ENCODE measurements at places on chromosomes 2 and 18.

DNA sequence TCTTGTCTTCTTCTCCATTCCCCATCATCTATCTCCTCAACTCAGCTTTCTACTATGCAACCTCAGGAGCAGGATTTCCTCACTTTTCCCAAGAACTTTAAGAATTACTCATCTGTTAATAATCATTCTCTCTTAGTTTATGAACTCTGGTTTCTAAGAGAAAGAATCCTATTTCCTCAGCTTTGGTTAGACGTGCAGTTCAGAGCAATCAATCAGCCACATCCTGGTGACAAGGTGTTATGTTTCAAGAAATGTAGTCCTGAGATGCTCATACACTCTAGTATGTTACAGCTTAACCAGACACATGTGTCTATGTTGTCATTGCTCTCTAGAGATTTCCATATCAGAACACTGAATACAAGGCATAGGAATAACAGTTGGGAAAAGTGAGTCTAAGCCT is 277.9 kb downstream of the MBD2 start:
- DNase-seq, result no peak

DNA sequence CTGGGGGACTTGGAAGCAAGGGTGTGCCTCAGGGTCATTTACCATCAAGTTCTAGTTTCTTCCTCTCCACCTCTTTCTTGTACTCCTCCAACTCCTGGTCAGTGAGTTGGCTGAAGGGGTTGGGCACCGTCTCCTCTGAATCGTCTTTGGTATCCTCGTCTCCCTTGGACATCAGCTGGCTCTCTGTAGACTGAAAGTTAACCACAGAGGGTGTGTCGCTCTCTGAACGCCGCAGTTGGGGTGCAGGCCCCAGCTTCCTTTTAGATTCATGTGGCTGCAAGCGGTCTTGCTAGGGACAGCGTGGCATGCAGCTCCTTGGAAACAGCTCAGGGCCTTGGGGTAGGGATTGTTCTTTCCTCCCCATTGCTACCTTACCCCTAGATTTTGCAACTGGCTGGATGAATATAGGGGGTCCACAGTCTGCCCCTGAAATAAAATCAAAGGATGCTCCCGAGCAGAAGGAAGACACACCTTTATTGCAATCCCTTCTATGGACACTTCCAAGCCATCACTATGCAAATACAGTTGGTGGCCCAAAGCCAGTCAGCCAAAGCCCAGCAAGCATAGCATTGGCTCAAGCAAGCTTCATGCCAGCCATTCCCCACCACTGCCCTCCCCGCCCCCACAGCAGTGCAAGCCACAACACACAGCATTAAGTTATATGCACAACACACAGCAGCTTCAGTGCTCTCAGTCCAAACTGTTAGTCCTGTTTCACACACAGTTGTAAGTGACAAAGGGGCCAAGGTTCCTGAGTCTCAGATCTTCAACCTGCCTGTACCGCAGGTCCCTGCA is 93.2 kb downstream of the ADD2 start:
- no peak for DNase-seq

DNA sequence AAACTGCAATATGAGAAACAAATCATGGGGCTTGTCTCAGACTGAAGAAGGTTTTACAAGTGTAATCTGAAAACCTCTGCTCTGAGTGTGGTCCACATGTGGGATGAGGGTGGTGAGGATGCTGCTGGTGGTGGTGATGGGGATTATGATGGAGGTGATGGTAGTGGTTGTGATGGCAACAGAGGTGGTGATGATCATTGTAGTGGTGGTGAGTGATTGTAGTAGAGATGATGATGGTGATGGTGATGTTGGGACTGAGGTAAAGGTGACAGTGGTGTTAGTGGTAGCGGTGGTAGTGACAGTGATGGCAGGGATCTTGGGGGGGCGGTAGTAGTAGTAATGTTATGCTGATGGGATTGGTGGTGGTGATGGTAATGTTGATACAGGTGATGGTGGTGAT is 217.8 kb downstream of the ANAPC1 start:
- DNase-seq, result no peak

DNA sequence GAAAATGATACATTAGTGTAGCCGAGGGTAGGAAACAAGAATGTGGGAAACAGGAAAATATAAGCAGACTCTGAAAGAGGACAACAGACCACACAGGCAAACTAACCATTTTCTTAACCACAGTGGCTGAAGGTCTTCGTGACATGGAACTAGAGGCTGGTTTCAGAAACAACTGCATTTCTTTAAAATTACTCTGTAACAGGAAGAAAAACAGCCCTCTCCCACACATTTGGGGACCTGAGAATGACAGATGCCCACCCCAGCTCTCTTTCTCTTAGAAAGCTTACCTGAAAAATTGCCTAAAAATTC is 13.8 kb upstream of the SLC25A52 start:
- no peak for DNase-seq

DNA sequence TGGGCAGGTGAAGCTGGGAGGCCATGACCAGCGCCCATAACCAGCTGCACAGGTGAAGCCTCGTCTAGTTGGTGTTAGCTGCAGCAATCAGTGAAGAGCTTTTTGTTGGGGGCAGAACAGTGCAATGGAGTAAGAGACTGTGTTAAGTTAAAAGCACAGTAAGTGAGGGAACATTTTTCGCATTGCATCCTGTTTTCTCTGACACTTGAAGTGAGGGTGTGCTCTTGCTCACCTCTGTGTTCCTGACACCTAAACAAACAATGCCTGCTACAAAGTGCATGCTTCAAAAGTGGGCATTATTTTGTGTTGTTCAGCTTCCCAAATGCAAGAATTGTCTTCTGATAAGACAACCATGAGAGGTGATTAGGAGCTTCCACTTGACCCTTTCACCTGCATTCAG is 324.0 kb upstream of the ACVR2A start:
- peak; percentile 25 for DNase-seq

DNA sequence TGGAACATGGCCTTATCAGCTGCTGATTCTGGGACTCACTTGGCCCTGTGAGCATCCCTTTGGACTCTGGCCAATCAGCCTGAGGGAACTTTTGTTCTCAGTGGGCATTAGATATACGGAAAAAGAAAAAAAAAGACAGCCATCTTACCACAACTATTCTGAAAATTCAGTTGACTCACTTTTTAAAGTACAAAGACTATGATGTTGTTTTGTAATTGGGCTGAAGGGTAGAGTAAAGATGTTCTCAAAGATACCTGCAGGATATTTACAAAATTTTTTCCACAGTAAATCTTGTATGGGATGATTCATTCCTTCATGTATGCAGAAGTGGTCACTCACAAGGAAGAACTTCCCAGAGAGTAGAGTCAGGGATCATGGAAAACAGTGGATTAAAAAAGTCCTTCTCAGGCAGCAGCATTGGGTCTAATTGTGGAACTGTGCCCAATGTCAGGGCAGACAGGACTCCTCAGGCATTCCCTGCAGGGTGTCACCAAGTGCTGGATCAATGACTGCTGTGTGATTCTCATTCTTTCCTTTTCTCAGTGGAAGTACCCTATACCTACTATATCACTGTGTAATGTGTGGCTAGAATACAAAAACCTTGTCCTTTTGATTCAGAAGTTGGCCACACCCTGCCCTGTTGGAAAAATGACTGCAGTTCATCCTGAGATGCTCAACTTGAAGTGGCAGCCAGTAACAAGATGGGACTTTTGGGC is 35.4 kb downstream of the SULT1C4 start:
- DNase-seq, result peak; percentile 23

Data from NCI-H345 (cell line).